ENCODE measurements at places on chromosomes 5 and 9. TPM values are rescaled to one million over a fixed set of nuclear protein-coding genes. Genes with fewer than 3 reads are reported as not detected.

Gene HAPLN1
- 2.2 TPM for polyA plus RNA-seq

Gene GRM6
- polyA plus RNA-seq = 0.57 TPM

Gene SPARC
- 2,858 TPM for polyA plus RNA-seq

Gene HMMR
- polyA plus RNA-seq = 18.1 TPM

Gene WDR31
- polyA plus RNA-seq = 7.5 TPM

Gene GPRIN1
- polyA plus RNA-seq = 1.3 TPM

Gene TTC16
- 0.08 TPM for polyA plus RNA-seq

Gene OR1K1
- polyA plus RNA-seq = not detected

Gene NIM1K
- polyA plus RNA-seq = 0.78 TPM

Gene PTPN3
- 54.6 TPM for polyA plus RNA-seq

Gene PLAC8L1
- 2.6 TPM for polyA plus RNA-seq

Gene TAL2
- 0.89 TPM for polyA plus RNA-seq

Gene LIX1
- 0.74 TPM for polyA plus RNA-seq

Gene DROSHA
- 104 TPM for polyA plus RNA-seq

All from left renal pelvis (tissue), 4 donors.